Activated naive CD8-positive, alpha-beta T cell treated with anti-CD3 and anti-CD28 coated beads for 36 hours (primary cell): ENCODE measurements at places on chromosomes 3 and 15. TPM values are rescaled to one million over a fixed set of nuclear protein-coding genes. Genes with fewer than 3 reads are reported as not detected.

- H3K27me3 ChIP-seq, result peaks cover 45% of the 10 kb centered on the region
- no peak within 1 kb of the TSS for H3K4me3 ChIP-seq
- H3K27ac ChIP-seq, result no peak within 1 kb of the TSS
- no peak for DNase-seq
- no peaks in the 10 kb centered on the region for H3K4me1 ChIP-seq
Observed at GRCh38 chr15:83653639-83654378, at the start of gene ADAMTSL3. Gene ADAMTSL3 (plus strand): TSS chr15:83654123. CDS start chr15:83655762, 1,639 bp downstream.

- H3K36me3 ChIP-seq, result peaks cover 19% of the 10 kb centered on the region
- no peak for DNase-seq
- H3K27ac ChIP-seq, result no peak overlapping the region
- H3K4me1 ChIP-seq, result peaks cover 17% of the 10 kb centered on the region
- H3K4me3 ChIP-seq, result no peak overlapping the region
- H3K27me3 ChIP-seq, result no peaks in the 10 kb centered on the region
Observed at GRCh38 chr15:76823890-76824289, 81.2 kb downstream of the SCAPER start.

DNA sequence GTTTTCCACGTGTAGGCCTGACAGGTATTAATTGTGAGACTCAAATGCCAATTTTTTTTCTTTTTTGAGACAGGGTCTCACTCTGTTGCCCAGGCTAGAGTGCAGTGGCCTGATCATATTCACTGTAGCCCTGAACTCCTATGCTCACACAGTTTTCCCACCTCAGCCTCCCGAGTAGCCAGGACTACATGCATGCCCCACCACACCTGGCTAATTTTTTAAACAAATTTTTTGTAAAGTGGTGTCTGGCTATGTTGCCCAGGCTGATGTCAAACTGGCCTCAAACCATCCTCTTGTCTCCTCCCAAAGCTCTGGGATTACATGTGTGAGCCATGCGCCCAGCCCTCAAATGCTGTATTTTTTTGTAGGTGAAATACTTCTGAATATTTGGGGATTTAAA, 14.0 kb downstream of the SLC25A36 start:
- H3K27me3 ChIP-seq, result no peaks in the 10 kb centered on the region

DNA sequence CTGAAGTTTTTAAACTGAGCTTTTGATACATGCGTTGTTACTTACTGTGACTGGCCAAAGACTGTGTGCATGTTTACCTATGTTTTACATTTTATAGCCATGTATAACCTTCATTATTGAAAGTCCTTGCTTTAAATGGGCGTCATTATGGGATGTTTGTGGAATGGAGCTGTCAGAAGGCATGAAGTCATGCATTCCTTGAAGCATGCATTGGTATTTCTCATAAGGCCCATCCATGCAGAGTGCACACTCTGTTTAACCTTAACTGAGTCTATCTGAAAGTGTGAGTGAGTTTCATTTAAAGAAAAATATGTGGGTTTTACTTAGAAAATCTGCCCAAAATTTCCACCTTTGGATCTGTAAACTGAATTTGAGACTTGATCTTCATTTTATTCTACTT, 51.1 kb downstream of the PSMD6 start:
- peaks cover 89% of the 10 kb centered on the region for H3K4me1 ChIP-seq
- no peaks in the 10 kb centered on the region for H3K27me3 ChIP-seq

DNA sequence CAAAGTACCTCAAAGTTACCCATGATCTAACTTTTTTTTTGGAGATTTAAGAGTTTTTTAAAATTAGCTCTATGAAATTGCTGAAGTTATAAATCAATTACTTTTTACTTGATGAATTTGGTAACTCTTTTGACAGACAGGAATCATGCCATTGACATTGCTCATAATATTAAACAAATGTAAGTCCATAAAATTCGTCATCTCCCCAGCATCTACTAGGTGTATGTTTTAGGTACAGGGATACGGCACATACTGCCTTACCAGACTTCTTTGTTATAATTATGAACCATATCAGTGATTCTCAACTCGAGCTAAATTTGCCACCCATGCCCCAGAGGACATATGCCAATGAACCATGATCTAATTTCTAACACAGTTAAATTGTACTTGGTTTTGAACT, 247.5 kb upstream of the TGFBR2 start:
- no peaks in the 10 kb centered on the region for H3K27me3 ChIP-seq
- no peaks in the 10 kb centered on the region for H3K36me3 ChIP-seq
- no peak for DNase-seq
- no peak overlapping the region for H3K27ac ChIP-seq

DNA sequence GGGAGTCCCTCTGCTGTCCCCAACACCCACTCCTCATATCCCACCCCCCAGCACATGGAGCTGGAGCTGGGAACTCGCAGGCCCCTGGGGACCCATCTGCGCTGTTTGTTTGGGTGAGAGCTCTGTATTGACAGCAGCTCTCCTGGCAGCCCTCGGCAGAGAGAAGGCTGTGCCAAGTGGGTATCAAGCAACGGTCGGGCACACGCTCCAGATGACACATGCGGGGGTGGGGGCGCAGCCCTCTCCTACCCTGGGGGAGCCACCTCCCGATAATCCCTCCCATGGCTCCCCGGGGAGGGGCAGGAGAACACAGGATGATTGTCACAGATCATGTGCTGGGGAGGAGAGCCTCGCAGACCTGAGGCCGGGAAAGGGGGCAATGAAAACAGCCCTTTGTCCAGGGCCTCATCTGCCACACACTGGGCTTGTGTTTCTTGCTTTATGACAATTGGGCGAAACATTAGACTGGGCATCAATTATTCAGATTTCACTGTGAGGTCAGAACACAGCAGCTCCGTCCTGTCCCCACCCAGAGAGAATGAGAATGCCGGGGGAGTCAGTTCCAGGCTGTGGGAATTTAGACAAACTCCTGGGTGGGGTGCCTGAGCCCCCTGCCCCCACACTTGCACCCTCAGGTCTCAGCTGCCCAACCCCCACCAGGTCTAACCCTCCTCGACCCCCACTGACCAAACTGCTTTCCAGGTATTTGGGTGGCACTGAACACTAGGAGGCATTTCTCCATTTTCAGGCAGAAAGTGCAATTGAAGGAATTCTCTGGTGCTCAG, 46.4 kb upstream of the KLF13 start:
- no peaks in the 10 kb centered on the region for H3K36me3 ChIP-seq
- H3K27ac ChIP-seq, result no peak overlapping the region
- no peak for DNase-seq
- peaks cover 3% of the 10 kb centered on the region for H3K4me1 ChIP-seq
- no peak overlapping the region for H3K4me3 ChIP-seq

DNA sequence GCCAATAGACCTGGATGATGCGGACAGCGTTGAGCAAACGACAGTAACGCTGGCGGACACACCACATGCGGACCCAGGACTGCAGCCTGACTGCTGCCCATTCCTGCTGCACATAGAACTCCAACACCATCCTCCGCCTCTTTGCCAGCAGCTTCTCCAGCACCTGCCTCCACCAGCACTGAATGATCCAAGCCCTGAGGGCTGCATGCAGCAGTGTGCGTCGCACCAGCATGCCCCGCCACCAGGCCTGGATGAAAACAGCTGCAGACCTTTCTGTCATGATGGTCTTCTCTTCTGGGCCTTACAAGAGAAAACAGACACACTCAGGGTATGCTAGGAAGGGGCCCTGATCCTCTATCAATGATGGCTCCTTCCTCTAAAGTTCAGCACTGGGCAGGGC, 1.5 kb downstream of the IQCF5 start:
- H3K27ac ChIP-seq, result no peak overlapping the region
- H3K36me3 ChIP-seq, result no peaks in the 10 kb centered on the region

DUOXA2 gene
- total RNA-seq, result not detected

WNT5A gene
- total RNA-seq, result not detected

SLC28A2 gene
- not detected for total RNA-seq

TUSC2 gene
- 26.8 TPM for total RNA-seq

KCNMB3 gene
- total RNA-seq, result 0.74 TPM

TOP2B gene
- 130 TPM for total RNA-seq
